ENCODE measurements at places on chromosomes 1 and 21.

DNA sequence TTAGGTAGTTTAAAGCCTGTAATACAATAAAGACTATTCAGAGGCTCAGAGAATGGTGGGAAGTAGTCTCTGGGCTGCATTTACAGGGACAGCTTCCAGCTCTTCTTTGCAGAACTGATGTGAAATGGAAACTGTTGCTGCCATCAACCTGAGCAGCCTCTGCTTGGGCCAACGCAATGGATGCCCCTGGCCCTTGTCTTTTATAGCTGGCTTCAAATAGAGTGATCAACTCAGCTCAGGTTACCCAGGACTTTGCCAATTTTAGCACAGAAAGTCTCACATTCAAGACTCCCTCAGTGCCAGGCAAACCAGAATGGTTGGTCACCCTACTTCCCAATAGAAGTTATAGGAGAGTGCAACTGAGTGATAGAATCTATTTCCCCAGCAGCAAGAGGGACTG is 18.1 kb upstream of the GALNT2 start:
- DNase-seq: no peak

- no peak for DNase-seq
Observed at GRCh38 chr1:189859385-189859977, 618.2 kb downstream of the BRINP3 start.

DNA sequence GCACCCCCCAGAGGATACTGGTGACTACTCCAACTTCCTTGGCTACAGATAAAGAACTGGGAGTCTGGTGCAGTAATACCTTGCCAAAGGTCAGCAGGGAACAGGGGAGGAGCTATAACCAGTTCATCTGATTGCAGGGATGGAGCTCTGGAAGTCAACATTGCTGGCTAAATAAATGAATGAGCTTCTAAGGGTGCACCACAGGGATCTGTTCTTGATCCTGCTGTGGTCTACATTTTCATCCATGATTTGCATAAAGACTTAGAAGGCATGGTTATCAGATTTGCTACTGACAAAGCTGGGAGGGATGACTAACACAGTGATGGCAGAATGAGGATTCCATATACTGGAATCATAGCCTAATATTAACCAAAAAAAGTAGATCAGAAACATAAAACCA is 18.3 kb downstream of the PLEKHA6 start:
- DNase-seq: no peak

- no peak for DNase-seq
Observed at GRCh38 chr1:82991569-82991968, 1007.4 kb downstream of the TTLL7 start.

- no peak for DNase-seq
Observed at GRCh38 chr21:16767201-16767600, 745.6 kb upstream of the CXADR start.

GRCh38 chr21:35329940-35330660 is 281.0 kb upstream of the RUNX1 start:
- DNase-seq: no peak

GRCh38 chr1:31732343-31732742 is 28.5 kb upstream of the COL16A1 start:
- no peak for DNase-seq

DNA sequence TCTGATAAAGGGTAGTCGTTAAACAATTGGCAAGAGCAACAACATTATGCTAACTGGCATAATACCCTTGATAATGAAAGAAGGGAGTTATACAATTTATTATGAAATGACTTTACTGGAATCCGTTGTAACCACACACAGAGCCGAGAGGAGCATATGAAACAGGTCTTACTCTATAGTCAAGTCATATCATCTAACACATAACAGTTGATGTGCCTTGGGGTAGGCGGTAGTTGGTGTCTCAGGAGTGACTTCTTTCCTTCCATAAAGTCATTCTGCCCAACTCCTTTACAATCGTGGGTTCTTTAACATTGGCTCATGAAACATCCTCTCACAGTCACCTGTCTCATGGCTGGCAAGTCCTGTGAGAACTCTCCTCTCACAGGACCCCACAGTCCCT is 225.2 kb downstream of the LTN1 start:
- no peak for DNase-seq

GRCh38 chr1:40038697-40039096 is 1.8 kb upstream of the CAP1 start:
- no peak for DNase-seq

DNA sequence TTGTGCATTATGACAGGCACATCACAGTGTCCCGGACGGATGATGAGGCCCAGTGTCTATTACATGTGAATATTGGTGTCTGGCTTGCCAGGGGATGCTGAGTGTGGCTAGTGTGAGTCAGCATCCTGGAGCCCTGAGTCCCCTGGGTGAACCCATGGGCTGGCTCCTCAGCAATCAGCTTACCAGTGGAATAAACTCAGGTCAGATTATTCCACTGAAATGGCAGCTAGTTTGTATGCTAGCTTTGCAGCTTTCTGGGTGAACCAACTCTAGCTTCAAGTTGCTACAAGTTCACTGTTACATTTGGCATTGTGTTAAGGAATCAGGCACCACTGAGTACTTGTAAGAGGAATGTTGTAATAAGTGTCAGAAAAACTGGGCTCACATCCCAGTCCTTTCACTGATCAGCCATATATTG is 23.9 kb upstream of the RPTN start:
- DNase-seq: no peak

DNA sequence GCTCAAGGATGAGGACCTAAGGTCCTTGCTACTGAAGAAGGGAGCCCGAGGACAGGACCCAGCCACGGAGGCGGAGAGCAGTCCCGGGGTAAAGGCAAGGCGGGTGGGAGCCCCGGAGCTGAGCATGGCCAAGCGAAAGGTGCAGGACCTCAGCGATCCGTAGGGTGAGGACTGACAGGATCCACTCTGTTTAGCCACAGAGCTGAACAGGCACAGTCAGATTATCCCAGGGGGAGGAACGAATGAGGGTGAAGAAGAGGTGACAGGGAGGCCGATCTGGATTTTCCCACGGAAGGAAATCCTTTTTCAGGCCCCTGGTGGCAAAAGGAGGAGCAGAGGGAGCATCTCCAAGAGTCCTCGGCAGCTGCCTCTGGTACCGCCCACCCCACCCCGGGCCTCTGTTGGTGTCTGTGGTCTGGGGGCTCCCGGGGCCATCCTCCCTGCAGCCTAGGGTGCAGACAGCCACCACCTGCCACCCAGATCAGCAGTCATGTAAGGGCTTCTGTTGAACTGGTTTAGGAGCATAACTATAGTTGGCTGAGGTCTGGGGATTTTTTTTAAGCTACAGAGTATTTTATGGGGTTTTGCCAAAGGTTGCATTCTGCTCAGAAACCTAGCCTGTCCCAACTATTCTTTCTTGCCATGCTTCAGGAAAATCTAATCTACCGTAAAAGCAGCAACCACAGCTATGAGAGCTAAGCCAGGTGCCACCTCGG is 32.3 kb upstream of the LBR start:
- no peak for DNase-seq

DNA sequence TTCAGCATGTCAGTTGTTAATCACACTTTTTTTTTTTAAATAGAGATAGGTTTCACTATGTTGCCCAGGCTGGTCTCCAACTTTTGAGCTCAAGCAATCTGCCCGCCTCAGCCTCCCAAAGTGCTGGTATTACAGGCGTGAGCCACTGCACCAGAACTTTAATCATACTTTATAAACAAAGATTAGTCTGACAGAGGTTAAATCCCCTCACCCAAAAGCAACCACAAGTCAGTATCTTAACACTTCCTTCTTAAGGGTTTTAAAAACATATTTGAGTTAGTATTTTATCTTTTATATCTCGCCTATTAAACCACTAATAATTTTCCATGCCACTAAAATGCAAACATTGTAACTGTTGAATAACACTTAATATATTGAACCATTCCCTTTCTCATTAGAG is 70.2 kb downstream of the COP1 start:
- DNase-seq: no peak

DNA sequence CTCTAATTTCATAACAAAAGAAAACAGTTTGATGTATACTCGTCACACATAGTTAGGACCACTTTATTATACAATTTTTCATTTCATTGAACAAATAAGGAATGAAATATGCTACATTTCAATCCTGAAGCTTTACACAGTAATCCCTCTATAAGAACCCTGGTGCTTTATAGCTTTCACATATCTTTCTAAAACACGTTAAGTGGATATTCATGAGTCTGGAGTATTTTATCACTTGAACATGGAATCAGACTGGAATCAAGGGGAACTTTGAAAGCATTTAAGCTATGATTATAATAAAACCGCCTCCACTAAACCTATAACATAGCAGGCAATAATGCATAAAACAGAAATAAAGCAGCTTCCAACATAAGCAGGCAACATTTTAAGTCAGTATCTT is 476.6 kb downstream of the COL11A1 start:
- DNase-seq: no peak

GRCh38 chr1:93219443-93219842 is 38.9 kb downstream of the CCDC18 start:
- no peak for DNase-seq

- peak; percentile 56 for DNase-seq
Observed at GRCh38 chr1:229664133-229664689, 38.2 kb downstream of the URB2 start.

DNA sequence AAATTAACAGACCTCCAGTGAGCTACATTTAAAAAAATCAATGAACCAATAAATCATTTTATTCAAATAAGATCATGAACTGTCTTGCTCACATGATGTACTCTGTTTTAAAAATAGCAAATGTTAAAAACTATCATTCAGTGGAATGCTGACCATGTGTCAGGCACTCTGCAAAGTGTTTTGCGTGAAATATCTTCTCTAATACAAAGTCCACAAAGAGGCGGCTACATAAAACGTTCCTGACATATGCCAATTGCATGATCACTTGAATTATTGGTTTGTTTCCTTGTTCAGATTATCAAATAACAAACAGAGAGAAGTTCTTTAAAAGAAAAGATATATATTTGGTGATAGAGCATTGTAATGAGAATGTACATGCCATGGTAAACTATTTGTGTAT is 10.7 kb downstream of the FMO2 start:
- no peak for DNase-seq

- DNase-seq: no peak
Observed at GRCh38 chr1:206590025-206590758, 22.1 kb downstream of the EIF2D start.

GRCh38 chr21:45152265-45152746 is 77.9 kb downstream of the ADARB1 start:
- DNase-seq: peak; percentile 38

- no peak for DNase-seq
Observed at GRCh38 chr1:207833956-207834660, 76.8 kb downstream of the CD34 start.

DNA sequence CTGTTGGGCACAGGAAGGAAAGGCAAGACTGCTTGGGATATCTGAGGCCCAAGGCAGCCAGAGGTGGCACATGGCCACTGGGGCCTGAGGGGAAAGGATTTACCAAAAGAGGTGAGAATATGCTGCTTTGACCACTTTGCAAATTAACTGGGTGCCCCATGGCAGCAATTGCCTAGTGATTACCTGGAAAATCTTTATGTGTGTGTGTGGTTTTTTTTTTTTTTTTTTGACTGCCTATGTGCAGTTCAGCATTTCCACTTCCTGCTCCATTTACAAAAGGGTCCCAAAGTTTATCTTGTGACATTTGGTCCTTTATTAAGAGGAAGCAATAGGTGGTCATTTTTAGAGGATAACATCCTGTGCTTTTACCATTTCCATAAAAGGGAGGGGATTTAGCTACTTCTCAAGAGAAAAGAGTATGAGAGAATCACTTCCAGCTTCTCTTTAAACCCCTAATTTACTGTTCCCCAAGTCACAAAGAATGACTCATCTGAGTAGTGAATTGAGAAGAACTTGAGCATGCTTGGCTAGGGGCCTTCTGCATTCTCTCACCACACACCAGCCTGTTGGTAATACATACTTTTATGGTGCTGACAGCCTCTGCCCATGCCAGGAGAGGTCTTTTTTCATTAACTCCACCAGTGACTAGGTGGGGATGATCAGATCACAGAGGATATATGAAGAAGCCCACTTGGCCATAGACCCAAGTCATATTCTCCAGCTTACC is 52.1 kb downstream of the SYDE2 start:
- DNase-seq: no peak

- DNase-seq: no peak
Observed at GRCh38 chr1:30788580-30789387, 31.2 kb upstream of the LAPTM5 start.

- no peak for DNase-seq
Observed at GRCh38 chr1:152866321-152866720, 6.5 kb downstream of the LCE7A start.

DNA sequence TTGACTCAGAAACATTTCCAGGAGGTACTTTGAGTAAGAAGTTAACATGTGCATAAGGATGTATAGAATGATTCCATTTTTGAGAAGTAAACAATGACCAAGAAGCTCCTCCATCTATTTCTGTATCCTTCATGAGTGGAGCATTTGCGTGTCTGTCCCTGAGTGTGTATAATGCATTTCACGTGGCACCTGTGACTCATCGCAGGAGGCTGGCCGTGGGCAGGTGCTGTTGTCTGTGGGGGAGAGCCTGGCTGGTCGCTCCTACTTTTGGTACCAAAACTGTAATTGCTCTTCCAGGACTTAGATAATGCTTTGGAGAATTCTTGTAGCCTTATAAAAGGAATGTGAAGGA is 16.5 kb downstream of the SLC37A1 start:
- DNase-seq: no peak

- DNase-seq: no peak
Observed at GRCh38 chr1:26597629-26598039, 68.1 kb downstream of the RPS6KA1 start.

DNA sequence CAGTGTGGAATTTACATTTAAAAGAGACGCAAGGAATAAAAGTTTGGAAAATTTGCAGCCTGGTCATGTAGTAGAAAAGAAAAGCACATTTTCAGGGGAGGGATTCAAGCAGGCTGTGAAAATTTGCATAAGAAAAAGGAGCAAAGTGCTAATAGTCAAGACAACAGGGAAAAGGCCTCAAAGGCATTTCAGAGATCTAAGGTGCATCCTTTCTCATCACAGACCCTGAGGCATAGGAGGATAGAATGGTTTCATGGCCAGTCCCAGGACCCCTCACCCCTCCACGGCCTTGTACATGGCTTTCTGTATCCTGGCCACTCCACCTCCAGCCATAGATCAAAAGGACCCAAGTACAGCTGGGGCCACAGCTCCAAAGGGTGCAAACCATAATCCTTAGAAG is 380.5 kb upstream of the BRINP3 start:
- DNase-seq: no peak

DNA sequence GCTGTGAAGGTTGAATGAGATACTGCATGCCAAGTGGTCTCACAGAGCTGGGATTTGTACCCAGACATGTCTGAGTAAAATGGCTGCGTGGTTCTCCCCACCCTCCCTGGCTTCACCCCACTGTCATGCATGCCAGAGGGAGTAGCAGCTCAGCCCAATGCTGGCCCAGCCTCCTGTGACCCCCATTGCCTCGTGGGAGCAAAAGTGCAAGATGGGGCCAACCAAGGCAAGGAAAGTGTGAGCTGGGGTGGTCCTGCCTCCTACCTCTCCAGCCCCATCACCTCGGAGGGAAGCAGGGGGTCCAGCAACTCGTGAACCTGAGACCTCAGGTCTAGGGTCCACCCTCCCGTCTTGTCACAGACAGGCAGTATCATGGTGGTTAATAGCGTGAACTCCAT is 209.8 kb upstream of the GRIK3 start:
- no peak for DNase-seq

All from stimulated activated CD8-positive, alpha-beta memory T cell treated with anti-CD3 and anti-CD28 coated beads, Interleukin-7, amount 100 ng/mL, for 1 hour (primary cell).